Stimulated activated CD8-positive, alpha-beta memory T cell treated with anti-CD3 and anti-CD28 coated beads, Interleukin-7, amount 100 ng/mL, for 24 hours (primary cell): ENCODE measurements at places on chromosomes 2 and 18.

DNA sequence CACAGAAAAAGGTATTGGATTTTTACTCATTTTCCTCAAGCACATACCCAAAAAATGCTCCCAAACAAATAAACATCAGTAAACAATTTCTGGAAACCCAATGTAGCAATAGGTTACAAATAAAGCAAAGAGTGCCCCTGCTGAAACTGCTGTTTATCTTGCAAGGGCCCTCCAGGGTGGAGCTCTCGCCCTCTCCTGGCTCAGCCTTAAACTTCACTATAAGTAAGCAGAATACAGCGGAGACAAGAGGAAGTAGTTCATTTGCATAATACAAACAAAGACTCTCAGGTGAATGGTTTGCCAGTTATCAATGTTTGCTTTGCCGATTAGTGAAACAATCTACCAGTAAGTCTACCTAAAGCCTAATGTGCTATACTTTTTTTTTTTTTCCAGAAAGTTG, 437.6 kb downstream of the DLGAP1 start:
- no peak for DNase-seq

- no peak for DNase-seq
Observed at GRCh38 chr2:227614246-227614645, 394 bp downstream of the SCYGR3 start.

- no peak for DNase-seq
Observed at GRCh38 chr2:86221066-86221684, 21.9 kb downstream of the MRPL35 start.

GRCh38 chr2:85777441-85777861, 23.7 kb downstream of the ATOH8 start:
- DNase-seq: no peak

GRCh38 chr2:218284106-218284811, 8.0 kb downstream of the TMBIM1 start:
- peak; percentile 36 for DNase-seq

DNA sequence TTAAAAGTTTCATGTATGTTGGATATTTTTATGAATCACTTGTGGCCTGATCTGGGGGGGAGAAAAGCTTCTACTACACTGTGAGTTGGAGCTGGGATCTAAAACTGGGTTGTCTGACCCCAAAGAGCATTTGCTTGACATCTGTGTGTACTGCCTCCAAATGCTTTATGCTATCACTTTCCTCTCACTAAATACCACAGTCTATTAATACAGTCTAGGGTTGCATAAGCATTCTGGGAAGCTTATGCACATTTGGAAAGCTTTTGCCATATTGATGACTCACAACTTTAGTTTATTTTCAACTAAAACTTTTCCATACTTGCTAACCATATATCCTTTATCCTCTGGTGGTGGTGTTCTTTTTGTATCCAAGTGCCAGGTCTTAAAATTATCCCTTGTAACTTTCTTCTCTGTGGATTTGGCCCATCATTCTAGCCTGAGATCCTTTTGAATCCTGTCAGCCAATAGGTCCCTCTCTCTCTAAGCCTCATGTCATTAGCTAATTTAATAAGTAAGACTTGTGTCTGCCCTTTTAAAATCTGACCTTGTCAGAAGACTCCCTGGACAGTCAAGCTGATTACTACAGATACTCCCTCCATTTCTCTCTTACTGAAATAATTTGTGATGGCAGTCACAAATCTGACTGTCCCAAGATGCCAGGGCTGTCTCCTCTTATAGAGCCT, 72.7 kb downstream of the NXPH2 start:
- no peak for DNase-seq

DNA sequence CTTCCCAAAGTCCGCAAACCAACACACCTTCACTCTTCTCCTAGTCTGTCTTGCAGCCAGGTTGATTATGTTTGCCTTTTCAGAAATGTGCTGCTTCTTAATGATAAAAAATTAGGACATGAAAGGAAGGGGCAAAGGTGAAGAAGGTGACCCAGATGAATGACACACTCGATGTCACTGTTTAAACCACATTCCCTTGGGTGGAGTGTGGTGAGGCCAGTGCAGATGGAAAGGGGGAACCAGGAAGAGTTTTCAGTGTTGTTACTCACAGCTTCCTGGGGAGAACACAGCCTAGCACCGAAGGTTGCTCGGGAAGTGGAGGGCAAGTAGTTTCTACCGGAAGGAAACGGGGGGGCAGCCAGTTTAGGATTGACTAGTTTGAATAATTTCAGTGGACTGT, 57.2 kb upstream of the BOD1L2 start:
- no peak for DNase-seq

DNA sequence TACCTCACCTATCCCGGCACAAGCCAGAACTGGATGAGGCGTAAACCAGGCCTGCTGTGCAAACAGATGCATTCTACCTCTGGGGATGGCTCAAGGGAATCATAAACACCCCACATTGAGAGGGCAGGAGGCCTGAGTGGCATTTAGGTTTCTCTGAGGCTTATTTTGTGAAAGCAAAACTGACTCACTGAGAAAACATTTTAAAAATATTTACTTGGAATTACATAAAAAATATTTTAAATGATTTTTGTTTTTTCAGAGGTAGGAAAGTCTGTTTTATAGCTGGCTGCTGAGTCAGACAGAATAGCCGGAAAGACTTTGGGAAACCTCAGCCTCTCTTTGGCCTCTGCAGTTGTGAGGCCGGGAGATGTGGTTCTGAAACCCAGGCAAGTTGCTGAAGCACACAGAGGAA, 244.1 kb downstream of the NCKAP5 start:
- DNase-seq: no peak

DNA sequence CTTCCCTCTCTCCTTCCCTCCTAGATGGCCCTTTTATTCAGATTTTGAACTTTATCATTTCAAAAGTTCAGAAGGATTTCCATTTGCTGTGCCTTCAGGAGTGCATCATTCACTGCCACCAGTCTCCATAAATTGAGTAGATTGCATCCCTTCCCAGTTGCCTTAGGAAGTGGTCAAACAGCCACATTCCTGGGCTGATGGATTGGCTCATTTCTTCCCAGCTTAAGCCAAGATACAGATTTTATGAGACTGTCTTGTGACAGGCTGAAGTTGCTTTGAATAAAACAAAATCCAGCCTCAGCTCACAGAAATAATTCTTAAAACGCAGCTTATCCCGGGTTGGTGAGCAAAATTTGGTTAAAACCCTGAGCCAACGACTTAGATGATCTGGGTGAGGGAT, 9.8 kb downstream of the NRP2 start:
- no peak for DNase-seq

DNA sequence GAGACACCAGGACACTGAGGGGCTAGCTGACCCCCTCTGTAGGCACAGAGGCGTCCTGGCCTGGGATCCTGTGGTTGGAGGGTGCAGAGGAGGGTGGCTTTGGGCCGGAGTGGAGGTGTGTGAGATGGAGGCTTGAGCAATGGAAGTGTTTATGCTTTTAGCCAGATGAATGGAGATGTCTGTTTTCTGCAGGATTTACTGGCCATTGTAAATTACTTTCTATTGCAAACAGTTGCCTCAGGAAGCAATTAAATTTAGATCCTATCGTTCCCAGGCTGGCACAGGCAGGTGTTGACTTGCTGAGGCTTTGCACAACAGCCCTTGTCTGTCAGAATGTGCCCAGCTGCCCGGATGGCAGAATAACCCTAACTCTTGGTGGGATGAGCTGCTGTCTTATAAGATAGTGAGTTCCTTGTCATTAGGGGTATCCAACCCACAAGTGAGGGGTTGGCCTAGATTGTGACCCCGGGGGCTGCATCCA, 1.8 kb upstream of the ARID5A start:
- no peak for DNase-seq

DNA sequence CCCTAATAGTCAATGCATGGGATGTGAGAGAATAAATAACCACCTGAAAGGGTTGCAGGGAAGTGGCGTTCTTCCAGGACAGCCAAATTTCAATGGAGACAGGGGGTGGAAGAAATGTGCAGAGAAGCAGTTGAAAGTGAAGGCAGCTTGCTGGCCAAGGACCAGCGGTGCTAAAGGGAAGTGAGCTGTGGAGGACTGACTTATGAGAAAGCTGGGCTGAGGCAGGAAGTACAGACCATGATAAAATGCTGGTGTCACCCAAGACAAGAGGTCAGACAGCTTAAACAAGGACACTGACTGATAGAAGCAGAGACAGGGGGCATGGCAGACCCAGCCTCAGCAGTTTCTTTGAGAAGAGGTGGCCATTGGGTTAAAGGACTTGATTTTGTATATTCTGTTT, 106.7 kb downstream of the DTNB start:
- no peak for DNase-seq

GRCh38 chr2:226701052-226701451, 98.6 kb downstream of the IRS1 start:
- DNase-seq: no peak

GRCh38 chr18:70523792-70524182, 234.9 kb downstream of the SOCS6 start:
- DNase-seq: no peak

- no peak for DNase-seq
Observed at GRCh38 chr18:72667932-72668331, 123.8 kb upstream of the CBLN2 start.
